ENCODE measurements at places on chromosomes 4 and X.

GRCh38 chr4:76851375-76851774 lies 46.6 kb downstream of the SOWAHB start:
- no peak for DNase-seq

DNA sequence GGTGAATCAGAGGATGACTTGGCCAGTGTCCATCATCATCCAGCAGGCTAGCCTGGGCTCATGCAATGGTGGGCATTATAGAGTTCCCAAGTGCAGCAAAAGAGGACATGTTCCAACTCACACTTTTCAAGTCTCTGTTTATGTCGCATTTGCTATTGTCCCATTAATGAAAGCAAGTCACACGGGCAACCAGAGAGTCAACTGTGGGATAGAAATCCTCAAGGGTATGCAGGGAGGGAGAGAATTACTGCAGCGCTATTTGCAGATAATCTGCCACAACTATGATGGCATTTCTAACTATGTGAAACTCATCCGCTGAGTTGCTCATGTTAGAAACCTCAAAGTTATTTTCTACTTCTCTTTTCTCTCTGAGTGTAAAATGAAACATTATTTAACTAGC lies 78.5 kb upstream of the TAB3 start:
- DNase-seq = no peak

GRCh38 chr4:186051096-186051495 lies 17.9 kb upstream of the TLR3 start:
- DNase-seq = no peak

- no peak for DNase-seq
These were observed 50.3 kb upstream of the ENPP6 start for GRCh38 chr4:184267673-184268583.

GRCh38 chr4:121950680-121951520 lies 960 bp downstream of the TRPC3 start:
- no peak for DNase-seq

GRCh38 chr4:102525097-102525496 lies 23.9 kb downstream of the NFKB1 start:
- no peak for DNase-seq

GRCh38 chr4:26330186-26330787 lies 9.5 kb downstream of the RBPJ start:
- no peak for DNase-seq

- DNase-seq = no peak
These were observed 89.3 kb upstream of the MAML3 start for GRCh38 chr4:140243278-140243753.

DNA sequence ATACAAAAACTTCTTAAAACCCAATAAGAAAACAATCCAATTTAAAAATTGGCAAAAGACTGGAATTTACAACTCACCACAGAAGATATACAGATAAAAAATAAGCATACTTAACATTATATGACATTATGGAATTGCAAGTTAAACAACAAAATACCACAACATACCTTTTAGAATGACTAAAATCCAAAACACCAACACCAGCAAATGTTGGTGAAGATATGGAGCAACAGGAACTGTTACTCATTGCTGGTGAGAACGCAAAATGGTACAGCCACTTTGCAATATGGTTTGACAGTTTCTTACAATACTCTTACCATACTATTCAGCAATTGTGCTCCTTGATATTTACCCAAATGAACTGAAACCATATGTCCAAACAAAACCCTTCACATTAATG lies 112.4 kb downstream of the ADGRL3 start:
- DNase-seq = no peak

- DNase-seq = no peak
These were observed 886 bp upstream of the WWC2 start for GRCh38 chr4:183098019-183098722.

DNA sequence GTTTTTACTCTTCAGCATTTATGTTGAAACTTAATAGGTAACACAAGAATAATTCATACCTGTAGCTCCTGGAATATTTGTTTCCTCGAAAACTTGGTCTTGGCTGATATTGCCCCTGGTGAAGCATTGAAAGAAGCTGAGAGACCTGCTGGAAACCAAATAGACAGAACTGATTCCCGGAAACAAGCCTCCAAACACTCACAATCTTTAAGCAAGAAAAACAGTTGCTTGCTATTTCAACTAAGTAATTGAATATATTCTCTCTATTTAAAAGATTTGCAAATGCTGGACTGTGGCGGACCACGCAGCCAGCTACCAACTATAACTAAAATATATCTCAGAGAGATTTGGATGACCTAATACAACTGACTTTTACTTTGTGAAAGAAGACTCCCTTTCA lies 3.6 kb downstream of the PCDH18 start:
- DNase-seq = no peak

DNA sequence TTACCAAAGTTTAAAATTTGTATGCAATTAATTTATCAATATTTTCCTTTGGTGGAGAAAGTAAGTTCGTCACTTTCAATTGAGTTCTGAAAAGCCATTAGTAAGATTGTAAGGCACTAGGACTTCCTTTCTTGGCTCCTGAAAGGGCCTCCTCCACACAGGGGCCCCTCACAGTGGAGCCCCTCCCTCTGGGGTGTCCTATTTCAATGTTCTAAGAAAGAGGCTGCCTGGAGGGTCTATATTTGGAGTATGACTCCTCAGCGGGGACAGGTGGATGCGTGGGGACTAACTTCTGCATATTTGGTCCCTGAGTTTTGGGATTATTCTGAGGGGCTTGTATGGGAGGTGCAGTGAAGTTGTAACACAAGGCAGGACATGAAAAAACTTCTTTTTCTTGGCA lies 1.6 kb upstream of the ARMCX4 start:
- DNase-seq = no peak

- no peak for DNase-seq
These were observed 148.6 kb downstream of the ARHGAP10 start for GRCh38 chr4:147880511-147880910.

GRCh38 chrX:77440330-77440729 lies 6.9 kb upstream of the FGF16 start:
- DNase-seq = no peak

GRCh38 chrX:150587585-150588503 lies 19.4 kb downstream of the MTM1 start:
- DNase-seq = no peak

GRCh38 chr4:134727696-134728095 lies 526.1 kb upstream of the PABPC4L start:
- no peak for DNase-seq

DNA sequence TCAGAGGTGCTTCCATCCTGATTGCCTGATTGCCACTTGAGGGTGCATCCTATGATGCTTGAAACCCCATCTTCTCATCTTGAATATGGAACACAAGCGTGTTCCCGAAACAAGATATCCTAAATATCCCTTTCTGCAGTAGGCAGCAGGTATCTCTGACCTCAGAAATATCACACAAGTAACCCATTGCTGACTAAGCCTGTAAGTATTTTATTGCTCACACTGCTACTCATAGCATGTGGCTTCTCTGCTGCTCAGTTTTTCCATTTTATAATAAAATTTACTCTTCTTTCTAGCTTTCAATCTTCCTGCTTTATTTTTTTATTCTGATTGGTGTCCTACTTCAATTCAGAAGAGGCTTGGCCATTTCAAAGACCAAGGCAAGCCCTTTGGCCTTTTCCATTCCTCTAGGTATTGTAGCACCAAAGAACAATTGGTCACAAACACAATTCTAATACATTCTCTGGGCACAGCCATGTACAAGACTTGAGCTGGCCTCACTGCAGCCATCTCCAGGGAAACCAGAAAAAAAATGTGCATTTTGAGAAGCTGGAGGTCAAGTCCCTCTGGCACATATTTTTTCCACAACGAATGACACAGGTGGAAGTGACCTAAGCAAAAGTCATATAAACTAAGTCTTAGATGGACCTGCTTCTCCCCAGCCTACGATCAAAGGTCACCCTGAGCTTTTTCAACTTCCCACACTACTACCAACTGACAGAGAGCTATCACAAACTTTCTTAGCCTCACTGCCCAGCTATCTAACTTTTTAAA lies 107.0 kb downstream of the OR13H1 start:
- DNase-seq = no peak

DNA sequence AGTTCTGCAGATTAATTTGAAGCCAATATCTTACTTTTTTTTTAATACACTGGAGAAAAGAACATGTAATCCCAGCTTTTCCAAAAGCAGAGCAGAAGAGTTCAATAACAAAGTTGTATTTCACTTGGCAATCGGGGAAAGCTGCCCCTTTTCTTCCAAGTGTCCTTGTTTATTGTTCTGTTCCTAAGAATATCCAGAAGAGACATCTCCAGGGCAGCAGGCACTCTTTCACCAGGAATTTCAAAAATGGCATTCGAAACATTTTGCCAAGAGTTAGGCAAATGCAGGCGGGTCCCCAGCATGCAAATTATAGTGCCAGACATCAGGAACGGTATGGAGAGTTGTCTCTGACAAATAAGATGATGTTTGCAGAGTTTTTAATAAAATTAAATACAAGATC lies 494.5 kb downstream of the BCOR start:
- DNase-seq = no peak

- DNase-seq = no peak
These were observed 654 bp upstream of the DDIT4L start for GRCh38 chr4:100190643-100191600.

- no peak for DNase-seq
These were observed 277.5 kb upstream of the GK2 start for GRCh38 chr4:79685542-79685941.

DNA sequence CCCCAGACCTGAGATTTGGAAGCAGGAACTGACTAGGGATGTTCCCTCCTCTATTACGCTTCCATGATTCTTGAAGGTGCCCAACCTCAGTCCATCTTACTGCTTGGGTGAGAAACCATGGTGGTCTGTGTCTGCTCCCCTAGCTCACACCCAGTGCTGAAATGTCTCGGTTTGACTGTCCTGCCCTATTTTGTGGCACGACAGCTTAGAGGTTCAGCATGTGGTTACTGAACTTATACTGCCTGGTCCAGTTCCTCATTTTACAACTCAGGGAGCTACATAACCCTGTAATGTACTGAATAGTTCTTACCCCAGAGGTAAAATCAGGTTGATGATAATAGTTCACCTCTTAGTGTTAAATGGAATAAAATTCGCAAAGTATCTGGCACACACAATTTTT lies 203.1 kb downstream of the RBM46 start:
- no peak for DNase-seq

- DNase-seq = no peak
These were observed 15.5 kb upstream of the ESX1 start for GRCh38 chrX:104270212-104270611.

- DNase-seq = no peak
These were observed 4.6 kb upstream of the DCAF12L2 start for GRCh38 chrX:126170720-126171119.

- DNase-seq = no peak
These were observed 186.5 kb upstream of the RPL34 start for GRCh38 chr4:108433832-108434231.

GRCh38 chr4:73599182-73599581 lies 21.1 kb downstream of the RASSF6 start:
- DNase-seq = no peak

- peak; percentile 15 for DNase-seq
These were observed 4.9 kb upstream of the TLR8 start for GRCh38 chrX:12901486-12901885.

DNA sequence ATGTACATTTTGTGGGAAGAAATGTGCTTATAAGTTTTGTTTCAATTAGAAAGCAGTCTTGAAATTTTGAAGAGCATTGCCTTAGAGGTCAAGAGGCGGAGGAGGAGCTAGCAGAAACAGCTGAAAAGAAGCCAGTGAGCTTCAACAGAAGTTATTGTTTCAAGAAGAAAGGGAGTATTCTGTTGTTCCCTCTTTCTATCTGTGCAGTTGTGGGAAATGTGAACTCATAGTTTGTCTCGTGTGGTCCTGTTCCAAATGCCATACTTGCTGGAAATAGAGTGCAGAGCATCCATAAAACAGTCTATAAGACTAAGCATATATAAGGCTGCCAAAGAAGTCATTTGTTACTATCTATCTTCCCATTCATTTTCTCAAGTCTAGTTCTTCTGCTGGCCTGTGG lies 1015.7 kb downstream of the DMD start:
- DNase-seq = no peak

DNA sequence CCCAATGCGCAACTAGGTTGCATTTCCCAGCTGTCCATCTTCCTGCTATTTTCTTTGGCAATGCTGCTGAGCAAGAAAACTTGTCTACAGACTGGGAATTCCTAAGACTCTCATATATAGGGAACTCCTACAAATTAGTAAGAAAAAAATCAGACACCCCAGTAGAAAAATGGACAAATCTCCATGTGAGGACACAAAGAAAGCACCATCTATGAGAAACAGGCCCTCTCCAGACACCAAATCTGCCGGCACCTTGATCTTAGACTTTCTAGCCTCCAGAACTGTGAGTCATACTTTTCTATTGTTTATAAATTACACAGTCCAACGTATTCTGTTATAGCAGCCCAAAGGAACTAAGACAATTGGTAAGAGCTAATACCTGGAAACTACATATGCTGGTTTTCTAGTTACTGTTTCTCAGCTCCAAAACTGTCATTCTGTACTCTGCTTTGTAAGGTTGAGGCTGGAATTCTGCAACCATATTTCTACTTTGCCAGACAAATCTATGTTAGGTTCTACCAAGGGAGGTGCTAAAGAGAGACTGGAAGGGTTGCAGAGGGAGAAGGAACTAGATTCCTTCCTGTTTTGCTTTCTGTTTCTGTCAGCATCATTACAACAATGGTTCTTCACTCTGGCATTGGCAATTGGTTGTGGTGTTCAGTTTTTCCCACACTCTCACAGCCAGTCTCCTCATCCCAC lies 35.7 kb upstream of the FAM241A start:
- DNase-seq = no peak

DNA sequence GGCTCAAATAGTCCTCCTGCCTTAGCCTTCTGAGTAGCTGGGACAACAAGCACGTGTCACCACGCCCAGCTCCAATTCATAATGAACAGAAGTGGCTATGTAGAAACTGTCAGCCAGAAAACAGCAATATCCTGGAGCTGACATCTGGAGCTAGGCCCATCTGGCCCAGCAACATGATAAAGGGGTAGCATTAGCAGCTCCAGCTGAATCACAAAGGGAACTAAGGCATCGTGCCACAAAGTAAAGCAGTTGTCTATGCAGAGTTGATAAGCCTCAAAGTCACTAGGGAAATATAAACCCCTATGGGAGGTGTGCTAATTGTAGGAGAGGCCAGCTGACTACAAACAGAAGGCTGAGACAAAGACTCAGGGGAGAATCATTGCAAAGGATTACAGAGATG lies 270.5 kb upstream of the GPC4 start:
- DNase-seq = no peak

DNA sequence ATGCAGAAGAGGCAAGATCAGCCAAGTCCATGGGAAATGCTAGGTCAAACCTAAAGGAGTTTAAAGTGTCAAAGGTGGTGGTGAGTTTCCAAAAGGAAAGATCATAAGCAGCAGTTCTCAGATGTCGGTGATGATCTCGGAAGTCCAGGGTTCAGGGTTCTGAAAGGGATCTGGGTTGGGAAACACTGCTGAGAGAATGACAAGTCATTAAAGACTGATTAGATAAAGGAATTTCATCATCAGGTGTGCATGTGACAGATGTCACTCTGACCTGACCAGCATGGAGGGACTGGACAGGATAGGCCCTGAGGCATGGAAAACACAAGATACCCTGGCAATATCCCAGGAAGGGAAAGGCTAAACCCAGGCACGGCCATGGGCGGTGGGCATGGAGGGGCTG lies 195.7 kb upstream of the TBL1X start:
- no peak for DNase-seq
